ENCODE measurements at places on chromosomes 5 and 9.

DNA sequence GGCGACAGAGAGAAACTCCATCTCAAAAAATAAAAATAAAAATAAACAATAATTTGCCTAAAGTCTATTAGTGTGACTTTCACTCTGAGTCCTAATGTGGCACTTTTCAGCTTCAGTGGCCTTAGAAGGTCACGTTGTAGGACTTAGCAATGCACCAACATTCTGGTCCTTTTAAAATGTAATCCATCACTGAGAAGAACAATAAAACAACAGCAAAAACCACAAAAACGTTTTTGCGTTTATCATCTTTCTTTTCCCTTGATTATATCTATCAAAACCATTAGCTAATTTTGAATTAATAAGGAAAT, 190.1 kb upstream of the ZNF608 start:
- no peak for DNase-seq

GRCh38 chr9:16950051-16950450, 79.6 kb upstream of the BNC2 start:
- DNase-seq: no peak

- DNase-seq: no peak
These were observed at the start of gene GALNT12 for GRCh38 chr9:98807070-98807813. GALNT12 (plus strand) TSS chr9:98807670; CDS start chr9:98807699, 29 bp downstream.

DNA sequence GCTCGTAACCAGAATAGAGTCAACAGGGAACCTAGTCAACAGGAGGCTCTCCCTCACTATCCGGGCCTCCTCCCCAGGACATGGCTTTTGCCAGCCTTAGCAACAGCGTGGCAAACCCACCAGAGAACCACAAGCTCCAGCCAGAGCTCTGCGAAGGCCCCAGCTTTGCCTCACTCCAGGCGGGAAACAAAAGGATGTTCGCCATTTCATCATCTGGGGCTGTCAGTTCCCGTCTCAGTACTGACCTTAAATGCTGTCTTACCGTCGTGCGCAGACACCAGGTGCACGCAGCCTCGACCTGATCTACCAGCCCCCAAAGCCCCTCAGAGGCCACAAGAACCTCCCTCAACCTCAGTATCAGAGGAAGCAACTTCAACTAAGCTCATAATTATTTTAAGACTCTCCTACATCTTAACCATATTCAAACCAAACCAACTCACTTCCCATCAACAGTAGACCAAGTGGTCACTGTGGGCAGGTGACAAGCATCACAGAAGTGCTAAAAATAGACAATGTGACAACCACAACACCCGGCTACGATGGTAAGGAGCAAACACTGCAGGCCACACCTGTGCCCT, 71.4 kb downstream of the SEMA4D start:
- DNase-seq: no peak

DNA sequence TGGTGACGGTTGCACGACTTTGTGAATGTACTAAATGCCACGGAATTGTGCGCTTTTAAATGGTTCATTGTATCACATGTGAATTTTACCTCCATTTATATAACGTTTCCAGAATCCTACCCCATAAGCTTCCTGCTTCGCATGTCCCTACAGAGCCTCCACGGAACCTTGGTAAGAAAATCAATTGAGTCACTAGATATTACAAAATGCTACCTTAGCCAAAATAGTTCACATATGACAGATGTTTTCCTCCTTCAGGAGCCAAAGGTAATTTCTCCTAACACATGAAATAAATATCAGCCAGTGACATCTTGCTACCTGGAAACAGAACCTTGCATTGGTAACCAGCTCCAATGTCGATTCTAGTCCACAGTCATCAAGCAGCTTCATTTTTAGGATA, 125.1 kb downstream of the TTLL11 start:
- DNase-seq: no peak

- DNase-seq: no peak
These were observed 6.8 kb upstream of the CEP120 start for GRCh38 chr5:123429993-123430392.

GRCh38 chr9:129252937-129253802, 75.1 kb upstream of the IER5L start:
- no peak for DNase-seq

GRCh38 chr9:29062446-29062845, 1489.2 kb upstream of the C9orf72 start:
- no peak for DNase-seq

DNA sequence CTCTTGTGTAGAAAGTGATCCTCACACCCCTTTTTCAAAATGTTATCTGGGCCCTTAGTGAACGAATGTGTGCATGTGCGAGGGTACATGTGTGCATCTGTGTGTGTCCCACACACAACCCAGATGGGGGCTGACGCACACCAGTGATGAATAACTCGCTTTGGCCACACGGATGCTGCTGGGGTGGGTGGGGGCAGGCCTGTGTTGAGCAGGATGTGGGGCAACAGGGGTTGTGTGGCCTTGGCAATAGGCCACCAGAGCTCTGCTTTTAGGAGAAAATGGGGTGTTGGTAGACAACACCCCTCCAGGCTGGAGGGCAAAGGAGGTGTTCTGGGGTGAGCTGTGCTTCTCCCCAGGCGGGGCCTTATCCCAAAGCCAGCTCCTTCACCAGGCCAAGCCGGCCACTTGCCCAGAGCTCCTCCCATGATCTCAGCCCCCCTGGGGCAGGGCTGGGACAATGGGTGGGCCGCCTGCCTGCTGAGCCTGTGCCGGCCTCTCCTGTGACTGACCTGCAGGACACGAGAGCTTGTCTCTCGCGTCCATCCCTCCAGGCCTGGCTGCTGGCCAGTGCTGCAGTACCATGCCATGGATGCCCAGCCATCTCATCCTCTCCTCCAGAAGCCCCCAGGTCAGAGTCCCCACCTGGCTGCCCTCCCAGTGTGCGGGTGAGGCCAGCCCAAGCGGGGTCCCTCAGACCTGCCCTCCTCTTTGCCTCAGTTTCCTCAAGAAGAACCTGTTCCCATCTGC, 1.7 kb downstream of the DBN1 start:
- DNase-seq: no peak

DNA sequence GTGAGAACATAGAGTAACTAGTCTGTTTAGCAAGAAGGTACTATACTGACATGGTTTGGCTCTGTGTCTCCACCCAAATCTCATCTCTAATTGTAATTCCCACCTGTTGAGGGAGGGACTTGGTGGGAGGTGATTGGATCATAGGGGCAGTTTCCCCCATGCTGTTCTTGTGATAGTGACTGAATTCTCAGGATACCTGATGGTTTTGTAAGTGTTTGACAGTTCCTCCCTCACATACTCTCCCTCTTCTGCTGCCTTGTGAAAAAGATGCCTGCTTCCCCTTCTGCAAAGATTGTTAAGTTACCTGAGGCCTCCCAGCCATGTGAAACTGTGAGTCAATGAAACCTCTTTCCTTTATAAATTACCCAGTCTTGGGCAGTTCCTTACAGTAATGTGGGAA, 240.4 kb upstream of the ST8SIA4 start:
- no peak for DNase-seq

DNA sequence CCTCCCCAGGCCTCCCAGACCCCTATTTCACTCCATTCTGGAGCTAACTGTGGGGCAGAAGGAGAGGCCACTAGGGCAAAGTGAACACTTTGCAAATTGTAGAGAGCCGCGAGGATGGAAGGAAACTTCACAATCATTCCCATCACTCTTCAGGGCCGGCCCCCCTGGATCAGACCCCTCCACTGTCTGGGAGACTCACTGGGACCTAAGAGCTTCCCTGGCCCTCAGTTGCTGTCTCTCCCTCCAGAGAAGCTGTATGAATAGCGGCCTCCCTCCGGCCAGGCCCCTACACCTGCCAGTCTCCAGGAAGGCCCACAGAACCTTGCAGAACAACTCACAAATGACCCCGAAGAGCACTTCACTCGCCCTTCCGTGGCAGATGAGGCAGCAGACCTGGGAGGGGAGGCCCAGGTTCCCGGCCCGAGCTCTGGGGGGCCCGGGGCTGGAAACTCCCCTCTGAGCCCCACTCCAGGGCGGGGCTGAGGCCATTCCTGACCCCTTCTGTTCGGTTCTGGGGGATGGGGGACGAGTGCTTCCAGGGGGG, 141.9 kb upstream of the IER5L start:
- DNase-seq: no peak

DNA sequence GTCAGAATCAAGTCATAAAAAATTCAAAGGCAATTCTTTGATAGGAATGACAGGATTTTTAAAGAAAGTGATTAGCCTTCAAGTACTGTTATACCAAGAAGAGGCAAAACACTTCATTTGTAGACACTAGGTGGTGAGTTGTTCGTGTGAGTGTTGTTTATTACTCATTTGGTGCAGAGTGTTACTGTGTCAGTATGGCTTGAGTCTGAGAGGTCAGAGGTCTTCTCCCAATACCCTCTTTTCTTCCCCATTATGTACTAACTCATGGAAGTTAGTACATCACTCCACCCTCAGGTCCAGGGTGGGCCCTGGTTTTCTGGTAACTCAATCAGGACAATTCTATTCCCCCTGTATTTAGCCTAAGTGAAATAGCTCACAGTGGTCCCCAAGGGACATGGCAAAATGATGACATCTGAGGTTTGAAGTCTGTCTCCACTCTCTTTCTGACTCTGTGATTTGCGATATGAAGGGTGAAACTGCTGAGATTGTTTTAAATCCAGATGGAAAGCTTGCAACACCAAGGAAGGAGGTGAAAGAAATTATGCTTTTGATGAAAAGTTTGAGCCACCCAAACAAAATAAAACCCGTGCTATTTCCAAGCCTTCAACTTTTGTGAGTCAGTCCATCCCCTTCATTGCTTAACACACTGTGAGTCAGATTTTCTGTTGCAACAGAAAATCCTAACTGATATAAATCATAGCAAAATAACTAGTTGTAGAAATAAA, 56.8 kb downstream of the NUDT12 start:
- DNase-seq: no peak

GRCh38 chr9:68731857-68732256, 26.8 kb downstream of the PIP5K1B start:
- DNase-seq: no peak

GRCh38 chr5:123176224-123176937, 87.3 kb downstream of the PRDM6 start:
- DNase-seq: no peak

- DNase-seq: no peak
These were observed 23.0 kb downstream of the RNF145 start for GRCh38 chr5:159186319-159186718.

DNA sequence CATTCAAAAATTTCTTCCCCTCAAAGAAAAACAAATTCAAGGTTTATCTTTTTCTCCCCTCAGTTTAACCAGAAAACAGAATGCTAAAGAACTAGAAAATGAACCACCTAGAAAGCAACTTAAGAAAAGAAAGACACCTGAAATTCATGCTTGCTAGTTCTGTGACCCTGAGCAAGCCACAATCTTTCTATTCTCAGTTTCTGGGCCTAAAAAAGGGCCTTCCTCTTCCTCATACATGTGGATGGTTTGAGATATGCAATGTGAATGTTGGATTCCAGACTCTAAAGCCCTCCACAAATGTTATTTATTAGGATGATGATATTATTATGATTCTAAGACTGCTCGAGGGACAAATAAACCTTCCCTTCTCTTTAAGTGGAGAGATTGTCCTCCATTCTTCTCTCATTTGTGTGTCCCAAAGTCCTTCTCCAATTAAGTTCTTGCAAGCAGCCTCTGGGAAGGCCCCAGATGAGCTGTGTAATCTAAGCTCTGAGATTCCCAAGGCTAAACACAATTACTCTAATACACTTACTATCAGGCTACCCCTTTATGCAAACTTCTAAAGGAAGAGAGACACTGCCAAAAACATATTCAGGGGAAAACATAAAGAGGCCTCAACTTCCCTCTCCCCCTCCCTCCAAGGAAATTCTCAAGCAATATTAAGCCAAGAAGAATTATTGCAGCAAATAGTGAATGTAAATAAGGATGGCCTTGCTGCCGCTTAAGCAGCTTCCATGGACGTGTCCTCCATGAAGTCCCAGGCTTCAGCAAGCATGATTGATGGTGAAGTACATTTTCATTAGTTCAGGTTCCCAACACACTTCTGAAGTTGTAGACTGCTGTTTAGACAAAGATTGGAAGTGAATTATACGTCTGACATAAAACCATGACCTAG, 80.2 kb downstream of the PRKACG start:
- no peak for DNase-seq

DNA sequence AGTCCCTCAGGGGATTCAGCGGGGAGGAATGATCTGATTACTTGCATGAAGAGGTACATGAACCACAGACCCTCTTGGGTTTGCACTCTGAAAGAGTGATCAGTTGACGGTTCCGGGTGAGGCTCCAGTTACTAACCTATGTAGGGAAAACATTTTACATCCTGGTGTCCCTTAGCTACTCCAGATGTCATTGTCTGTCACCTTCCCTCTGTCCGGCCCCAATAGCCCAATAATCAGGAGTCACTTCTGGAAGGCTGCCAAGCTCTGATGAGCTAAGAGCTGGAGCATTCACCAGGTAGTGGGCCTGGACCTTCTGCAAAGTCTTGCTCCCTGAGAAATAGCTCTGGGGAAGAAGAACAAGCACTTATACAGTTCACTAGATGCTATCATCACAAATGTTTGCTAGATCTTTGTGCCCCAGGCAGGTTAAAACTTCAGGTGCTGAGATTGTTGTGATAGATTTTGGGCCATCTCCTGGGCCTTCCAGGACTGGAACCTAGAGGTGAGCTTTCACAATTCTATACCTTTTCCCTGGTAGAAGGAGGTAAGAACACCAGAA, 64.5 kb downstream of the ENTREP1 start:
- no peak for DNase-seq

DNA sequence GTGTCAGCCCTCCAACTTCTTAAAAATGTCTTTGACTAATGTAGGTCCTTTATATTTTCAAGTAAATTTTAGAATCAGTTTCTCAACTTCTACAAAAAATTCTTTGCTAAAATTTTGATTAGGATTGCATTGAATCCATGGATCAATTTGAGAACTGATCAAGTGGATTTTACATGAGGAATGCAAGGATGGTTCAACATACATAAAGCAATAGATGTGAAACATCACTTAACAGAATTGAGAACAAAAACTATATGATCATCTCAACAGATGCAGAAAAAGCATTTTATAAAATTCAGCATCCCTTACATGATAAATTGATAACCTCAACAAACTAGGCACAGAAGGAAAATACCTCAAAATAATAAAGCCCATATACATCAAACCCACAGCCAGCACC, 190.8 kb downstream of the AUH start:
- DNase-seq: no peak

- DNase-seq: no peak
These were observed 6.5 kb downstream of the MCIDAS start for GRCh38 chr5:55220433-55221185.

- DNase-seq: no peak
These were observed 6.3 kb downstream of the DOLK start for GRCh38 chr9:128940946-128941755.

DNA sequence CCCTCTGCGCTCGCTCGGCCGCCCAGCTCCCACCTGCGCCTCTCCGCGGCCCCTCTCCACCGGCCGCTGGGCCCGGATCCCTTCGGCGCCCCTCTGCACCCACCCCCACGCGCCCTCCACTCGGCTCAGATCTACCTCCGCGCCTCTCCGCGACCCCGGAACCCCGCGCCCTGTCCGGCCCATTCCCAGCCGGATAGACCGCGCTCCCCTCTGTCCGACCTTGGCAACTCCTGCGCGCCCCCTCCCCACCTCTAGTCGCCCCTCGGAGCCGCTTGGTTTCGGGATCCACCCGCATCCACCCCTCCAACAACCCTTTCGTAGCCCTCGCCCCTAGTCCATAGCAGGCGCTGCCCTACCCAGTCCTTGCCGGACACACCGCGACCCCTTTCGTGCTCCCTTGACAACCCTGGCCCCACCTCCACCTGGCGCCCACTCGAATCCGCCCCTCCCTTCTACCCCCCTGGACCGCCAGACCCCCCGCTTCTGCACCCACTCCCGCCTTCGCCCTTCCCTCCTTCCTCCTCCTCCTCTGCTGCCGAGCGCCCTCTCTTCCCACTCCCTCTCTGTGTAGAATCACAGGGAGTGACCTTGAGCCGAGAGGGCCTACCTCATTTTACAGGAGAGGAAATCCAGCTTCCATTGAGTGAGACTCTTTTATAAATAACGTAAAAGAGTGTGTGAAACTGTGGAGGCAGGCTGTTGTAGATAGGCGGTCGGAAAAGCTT, 525 bp upstream of the AK3 start:
- no peak for DNase-seq
